ENCODE measurements at places on chromosomes 11 and 22. TPM values are rescaled to one million over a fixed set of nuclear protein-coding genes. Genes with fewer than 3 reads are reported as not detected.
A peak's percentile ranks its signal among the peaks of the same experiment; 100 is the strongest.

- DNase-seq = no peak
Measured at GRCh38 chr11:11552529-11553087, 69.2 kb downstream of the GALNT18 start.

- no peak for DNase-seq
Measured at GRCh38 chr22:29184849-29185490, 20.7 kb upstream of the EMID1 start.

- DNase-seq = no peak
Measured at GRCh38 chr11:35461917-35462538, 42.7 kb upstream of the SLC1A2 start.

GRCh38 chr11:82810326-82810725 is 76.7 kb upstream of the FAM181B start:
- no peak for DNase-seq

GRCh38 chr22:29517215-29517908 is 36.2 kb downstream of the THOC5 start:
- peak; percentile 1 for DNase-seq

Gene DYNC2H1
- total RNA-seq = 7.3 TPM
